ENCODE measurements at places on chromosomes 12 and 14. TPM values are rescaled to one million over a fixed set of nuclear protein-coding genes. Genes with fewer than 3 reads are reported as not detected.

The PRH2 gene
- total RNA-seq: not detected

The SMIM10L1 gene
- 9.1 TPM for total RNA-seq

The KLRG1 gene
- total RNA-seq: 2.3 TPM

The NGB gene
- total RNA-seq: not detected

The ERBB3 gene
- total RNA-seq: 1.3 TPM

The GLI1 gene
- 13.8 TPM for total RNA-seq

The GPRC5A gene
- 314 TPM for total RNA-seq

The CD69 gene
- not detected for total RNA-seq

The SYNE2 gene
- 9.9 TPM for total RNA-seq

The SERPINA3 gene
- 5.9 TPM for total RNA-seq

The DLGAP5 gene
- total RNA-seq: 38.1 TPM

Data from A549 treated with DMSO at 1 μM for 4 hours (cell line).